Lower lobe of right lung (tissue), 2 donors: ENCODE measurements at places on chromosomes 3 and 15. TPM values are rescaled to one million over a fixed set of nuclear protein-coding genes. Genes with fewer than 3 reads are reported as not detected.

DNA sequence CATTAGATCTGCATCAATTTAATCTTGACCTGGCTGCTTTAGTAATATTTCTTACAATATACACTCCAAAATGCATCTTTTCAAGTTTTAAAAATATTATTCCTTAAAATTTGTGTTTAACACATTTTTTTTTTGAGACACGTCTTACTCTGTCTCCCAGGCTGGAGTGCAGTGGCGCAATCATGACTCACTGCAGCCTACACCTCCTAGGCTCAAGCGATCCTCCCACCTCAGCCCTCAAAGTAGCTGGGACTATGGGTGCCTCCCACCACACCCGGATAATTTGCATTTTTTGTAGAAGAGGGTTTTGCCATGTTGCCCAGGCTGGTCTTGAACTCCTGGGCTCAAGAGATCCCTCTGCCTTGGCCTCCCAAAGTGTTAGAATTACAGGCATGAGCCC, 73.6 kb downstream of the ETV5 start:
- H3K4me3 ChIP-seq: no peak overlapping the region
- H3K36me3 ChIP-seq: no peaks in the 10 kb centered on the region
- DNase-seq: no peak
- no peaks in the 10 kb centered on the region for H3K27me3 ChIP-seq
- no peaks in the 10 kb centered on the region for H3K4me1 ChIP-seq

GRCh38 chr15:38377636-38378035, 76.3 kb upstream of the FAM98B start:
- H3K4me1 ChIP-seq: peaks cover 19% of the 10 kb centered on the region
- H3K27me3 ChIP-seq: no peaks in the 10 kb centered on the region
- no peak for DNase-seq
- peak overlapping the region; percentile 51 for H3K27ac ChIP-seq

The ZNF860 gene
- total RNA-seq: 1.6 TPM

- H3K4me1 ChIP-seq: no peaks in the 10 kb centered on the region
- no peak for DNase-seq
- no peak overlapping the region for H3K27ac ChIP-seq
- no peaks in the 10 kb centered on the region for H3K27me3 ChIP-seq
Observed at GRCh38 chr3:173463250-173463649, 65.7 kb downstream of the NLGN1 start.

The APOD gene
- total RNA-seq: 91.6 TPM

- no peak for DNase-seq
- no peak overlapping the region for H3K4me3 ChIP-seq
- peaks cover 5% of the 10 kb centered on the region for H3K36me3 ChIP-seq
- no peak overlapping the region for H3K27ac ChIP-seq
- H3K4me1 ChIP-seq: peaks cover 6% of the 10 kb centered on the region
Observed at GRCh38 chr15:32910839-32911238, 193.0 kb downstream of the GREM1 start.

The CYP19A1 gene
- 0.95 TPM for total RNA-seq

The CCR8 gene
- not detected for total RNA-seq

The SEMA6D gene
- total RNA-seq: 10.2 TPM

The NSUN3 gene
- total RNA-seq: 18.0 TPM

GRCh38 chr3:151962912-151963311, 89.5 kb downstream of the SUCNR1 start:
- no peaks in the 10 kb centered on the region for H3K4me1 ChIP-seq
- H3K27ac ChIP-seq: no peak overlapping the region
- no peak overlapping the region for H3K4me3 ChIP-seq
- DNase-seq: no peak

- no peaks in the 10 kb centered on the region for H3K27me3 ChIP-seq
- DNase-seq: peak; percentile 80
- peak overlapping the region; percentile 54 for H3K4me3 ChIP-seq
- H3K4me1 ChIP-seq: peaks cover 32% of the 10 kb centered on the region
- H3K36me3 ChIP-seq: no peaks in the 10 kb centered on the region
Observed at GRCh38 chr3:52318186-52318816, 2.2 kb downstream of the DNAH1 start.

- no peak overlapping the region for H3K27ac ChIP-seq
- DNase-seq: no peak
- no peak overlapping the region for H3K4me3 ChIP-seq
- peaks cover 35% of the 10 kb centered on the region for H3K27me3 ChIP-seq
- H3K4me1 ChIP-seq: peaks cover 13% of the 10 kb centered on the region
- no peaks in the 10 kb centered on the region for H3K36me3 ChIP-seq
Observed at GRCh38 chr3:195666-196065, 897 bp upstream of the CHL1 start.

DNA sequence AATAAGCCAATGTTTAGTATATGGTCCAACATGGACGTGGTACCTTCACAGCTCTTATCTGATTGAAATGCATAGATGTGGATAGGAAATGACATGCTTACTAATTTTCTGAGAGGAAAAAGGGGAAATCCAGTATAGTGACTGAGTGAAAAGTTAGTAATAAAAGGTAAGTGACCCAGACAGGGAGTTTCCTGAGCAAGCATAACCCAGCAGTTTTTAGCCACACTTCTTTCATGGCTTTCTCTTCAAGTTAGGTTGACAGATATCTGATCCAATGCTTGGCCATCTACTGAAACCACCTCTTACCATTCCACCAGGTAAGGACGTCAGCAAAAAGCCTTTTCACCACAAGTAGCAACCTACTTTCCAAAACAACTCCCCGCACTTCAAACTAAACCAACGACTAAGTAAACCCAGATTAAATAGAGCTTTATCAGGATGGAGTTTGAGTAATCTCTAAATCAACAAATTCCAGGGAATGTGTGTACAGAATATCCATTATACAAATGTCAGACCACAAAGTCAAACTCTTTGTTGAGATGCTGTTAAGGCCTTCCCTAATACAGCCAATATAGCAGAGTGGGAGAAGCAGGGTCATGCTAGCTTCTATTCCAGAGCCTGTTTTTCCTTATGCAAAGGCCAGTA, 329.7 kb downstream of the RORA start:
- H3K36me3 ChIP-seq: no peaks in the 10 kb centered on the region
- no peak overlapping the region for H3K27ac ChIP-seq
- H3K4me3 ChIP-seq: no peak overlapping the region

DNA sequence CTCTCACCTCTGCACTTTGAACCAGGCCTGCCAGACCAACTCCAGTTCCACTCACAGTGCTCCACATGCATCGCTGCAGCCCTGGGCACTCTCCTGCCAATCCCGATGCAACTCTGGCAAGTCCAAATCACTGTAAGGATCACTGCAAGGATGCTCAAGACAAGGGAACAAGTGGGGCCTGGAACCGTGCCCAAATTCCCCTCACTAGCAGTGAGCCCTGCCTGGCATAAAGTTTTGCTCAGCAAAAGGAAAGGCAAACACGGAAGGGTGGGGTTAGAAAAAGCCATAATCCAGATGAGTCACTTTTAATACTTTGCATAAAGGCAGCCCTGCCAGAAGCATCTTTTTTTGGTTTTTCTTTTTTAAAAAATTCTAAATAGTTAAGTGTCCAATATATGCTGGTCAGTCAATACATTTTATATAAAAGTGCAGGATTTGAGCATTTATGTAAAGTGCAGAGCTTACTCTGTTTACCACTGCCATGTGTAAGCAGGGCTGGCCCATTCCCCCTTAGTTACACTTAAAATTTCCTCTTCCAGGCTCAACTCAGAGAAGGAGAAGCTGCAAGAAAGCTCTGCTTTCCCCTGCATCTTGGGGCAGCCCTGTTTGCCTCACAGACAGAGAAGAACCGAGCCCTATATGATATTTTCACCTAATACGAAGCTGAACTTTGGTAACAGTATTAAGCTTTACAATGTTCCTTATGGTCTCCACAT, 102.2 kb downstream of the CD47 start:
- no peaks in the 10 kb centered on the region for H3K36me3 ChIP-seq
- DNase-seq: peak; percentile 85
- no peaks in the 10 kb centered on the region for H3K27me3 ChIP-seq
- no peak overlapping the region for H3K4me3 ChIP-seq

The SLITRK3 gene
- total RNA-seq: 0.65 TPM

The AADACL2 gene
- total RNA-seq: 0.21 TPM

GRCh38 chr3:37025561-37026335, 32.4 kb downstream of the MLH1 start:
- peaks cover 13% of the 10 kb centered on the region for H3K4me1 ChIP-seq
- H3K4me3 ChIP-seq: no peak overlapping the region
- H3K27me3 ChIP-seq: no peaks in the 10 kb centered on the region
- no peak for DNase-seq

DNA sequence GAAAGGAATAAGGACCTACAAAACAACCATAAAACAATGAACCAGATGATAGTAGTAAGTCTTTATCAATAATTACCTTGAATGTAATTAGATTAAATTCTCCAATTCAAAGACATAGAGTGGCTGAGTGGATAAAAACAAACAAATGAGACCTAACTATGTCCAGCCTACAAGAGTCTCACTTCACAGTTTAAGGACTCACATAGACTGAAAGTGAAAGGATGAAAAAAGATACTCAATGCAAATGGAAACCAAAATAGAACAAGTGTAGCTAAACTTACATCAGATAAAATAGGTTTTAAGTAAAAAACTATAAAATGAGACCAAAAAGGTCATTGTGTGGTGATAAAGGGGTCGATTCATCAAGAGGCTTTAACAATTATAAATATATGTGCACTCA, 21.9 kb upstream of the NR1I2 start:
- H3K4me3 ChIP-seq: no peak overlapping the region
- H3K4me1 ChIP-seq: no peaks in the 10 kb centered on the region
- no peak for DNase-seq
- no peak overlapping the region for H3K27ac ChIP-seq
